ENCODE measurements at places on chromosomes 3 and 15.

- DNase-seq: peak; percentile 27
These were observed 28.4 kb downstream of the CRTC3 start for GRCh38 chr15:90558171-90558573.

DNA sequence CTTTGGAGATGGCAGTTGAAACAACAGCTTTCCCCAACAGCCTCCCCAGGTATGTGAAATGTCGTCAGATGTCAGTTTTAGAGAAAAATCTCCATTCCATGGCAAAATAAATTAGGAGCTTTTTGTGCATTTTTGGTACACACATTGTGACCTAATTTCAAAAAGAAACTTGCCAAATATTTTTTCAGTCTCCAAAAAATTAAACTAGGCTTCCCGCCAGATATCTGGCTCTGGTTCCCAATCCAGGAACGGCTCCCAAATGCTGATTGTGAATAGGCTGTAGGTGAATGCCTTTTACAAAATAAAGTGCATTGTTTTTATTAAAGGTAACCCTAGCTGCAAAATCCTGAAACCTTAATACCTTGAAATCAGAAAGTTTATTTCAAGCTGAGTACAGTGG lies 10.9 kb downstream of the KCNAB1 start:
- no peak for DNase-seq

DNA sequence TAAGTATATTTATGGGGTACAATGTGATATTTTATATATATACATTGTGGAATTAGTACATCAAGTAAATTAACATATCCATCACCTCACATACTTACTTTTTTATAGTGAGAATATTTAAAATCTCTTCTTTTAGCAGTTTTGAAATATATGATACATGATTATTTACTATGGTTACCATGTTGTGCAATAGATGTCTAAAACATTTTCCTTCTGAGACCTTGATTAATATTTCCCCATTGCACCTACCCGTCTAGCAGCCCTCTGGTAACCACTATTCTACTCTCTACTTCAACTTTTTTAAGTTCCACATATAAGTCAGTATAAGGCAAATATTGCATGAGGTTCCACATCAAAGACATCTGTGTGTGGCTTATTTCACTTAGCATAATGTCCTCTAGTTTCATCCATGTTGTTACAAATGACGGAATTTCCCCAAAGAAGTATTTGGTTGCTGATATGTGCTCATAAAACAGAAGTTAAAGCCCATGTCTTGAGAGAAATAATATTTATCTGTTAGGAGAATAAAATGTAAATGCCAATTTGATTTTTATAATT lies 29.6 kb upstream of the NFKBIZ start:
- no peak for DNase-seq

- no peak for DNase-seq
These were observed 120.9 kb downstream of the LIPC start for GRCh38 chr15:58552505-58553364.

DNA sequence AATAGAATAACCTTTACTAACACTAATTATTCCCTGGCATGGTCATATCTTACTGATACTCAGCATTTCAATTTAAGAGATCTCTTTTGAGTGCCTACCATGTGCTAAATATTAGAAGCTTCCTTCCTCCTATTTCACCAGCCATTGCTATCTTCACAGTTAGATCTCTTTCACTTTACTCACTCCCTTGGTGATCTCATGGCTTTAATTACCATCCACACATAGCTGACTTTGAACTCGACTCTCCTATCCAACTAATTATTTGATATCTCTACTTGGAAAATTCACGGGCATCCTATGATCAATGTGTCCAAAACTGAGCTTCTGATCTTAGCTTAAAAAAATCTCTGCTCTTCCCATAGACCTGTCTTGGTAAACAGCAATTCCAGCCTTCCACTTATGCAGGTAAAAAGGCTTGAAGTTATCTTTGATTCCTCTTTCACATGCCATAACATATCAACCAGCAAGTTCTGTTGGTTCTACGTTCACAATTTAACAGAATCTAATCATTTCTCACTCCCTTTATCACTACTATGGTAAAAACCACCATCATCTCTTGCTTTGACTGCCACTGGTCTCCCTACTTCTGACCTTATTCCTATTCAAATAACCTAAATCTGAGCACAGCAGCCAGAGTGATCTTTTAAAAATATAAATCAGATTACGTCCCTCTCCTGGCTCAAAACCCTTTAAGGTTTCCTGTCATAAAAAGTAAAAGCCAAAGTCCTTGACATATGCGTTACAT lies 41.8 kb downstream of the HLTF start:
- DNase-seq: no peak

- DNase-seq: no peak
These were observed 37.6 kb downstream of the EPHB3 start for GRCh38 chr3:184599143-184599542.

DNA sequence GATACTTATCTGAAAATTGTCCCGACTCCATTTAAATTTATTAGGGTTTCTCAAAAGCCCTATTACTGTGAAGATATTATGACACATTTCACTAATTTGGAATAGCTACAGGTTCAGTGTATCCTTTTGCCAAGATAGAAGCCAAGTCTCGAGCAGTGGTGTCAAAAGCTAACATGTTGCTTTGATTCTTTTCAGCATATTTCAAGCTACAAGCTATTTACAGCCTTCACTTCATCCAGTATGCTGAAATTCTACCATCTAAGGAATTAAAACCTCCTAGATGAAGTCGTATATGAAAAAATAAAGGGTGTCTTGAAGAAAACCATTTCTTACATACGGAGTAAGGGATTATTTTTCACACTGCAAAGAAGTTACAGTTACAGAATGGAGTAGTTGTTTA lies 31.2 kb upstream of the ADAMTS9 start:
- DNase-seq: no peak

DNA sequence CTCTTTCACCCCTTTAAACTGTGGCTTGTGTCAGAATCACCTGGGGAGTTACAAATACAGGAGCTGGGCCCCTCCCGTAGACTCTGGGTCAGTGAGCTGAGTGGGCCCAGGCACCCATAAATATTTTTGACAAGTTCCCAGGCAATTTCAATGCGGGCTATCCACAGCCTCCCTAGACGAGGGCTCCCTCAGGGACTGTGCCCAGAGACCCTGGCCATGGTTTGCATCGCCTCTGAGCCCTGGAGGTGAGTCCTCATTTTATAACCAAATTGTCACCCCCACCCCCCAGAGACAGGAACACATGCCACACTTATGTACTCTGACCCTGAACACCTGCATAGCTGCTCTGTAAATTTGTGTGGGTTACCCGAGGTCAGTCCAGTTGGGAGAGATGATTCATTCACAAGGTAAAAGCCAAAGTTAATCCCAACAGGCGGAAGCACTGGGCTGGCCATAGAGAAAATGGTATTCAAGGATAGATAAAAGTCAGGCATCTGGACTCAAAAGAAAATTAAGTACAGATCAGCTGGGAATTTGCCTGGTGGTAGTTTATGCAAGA lies 146.5 kb upstream of the SLC6A11 start:
- no peak for DNase-seq

GRCh38 chr15:78563092-78563491 lies 2.2 kb upstream of the CHRNA5 start:
- DNase-seq: no peak

DNA sequence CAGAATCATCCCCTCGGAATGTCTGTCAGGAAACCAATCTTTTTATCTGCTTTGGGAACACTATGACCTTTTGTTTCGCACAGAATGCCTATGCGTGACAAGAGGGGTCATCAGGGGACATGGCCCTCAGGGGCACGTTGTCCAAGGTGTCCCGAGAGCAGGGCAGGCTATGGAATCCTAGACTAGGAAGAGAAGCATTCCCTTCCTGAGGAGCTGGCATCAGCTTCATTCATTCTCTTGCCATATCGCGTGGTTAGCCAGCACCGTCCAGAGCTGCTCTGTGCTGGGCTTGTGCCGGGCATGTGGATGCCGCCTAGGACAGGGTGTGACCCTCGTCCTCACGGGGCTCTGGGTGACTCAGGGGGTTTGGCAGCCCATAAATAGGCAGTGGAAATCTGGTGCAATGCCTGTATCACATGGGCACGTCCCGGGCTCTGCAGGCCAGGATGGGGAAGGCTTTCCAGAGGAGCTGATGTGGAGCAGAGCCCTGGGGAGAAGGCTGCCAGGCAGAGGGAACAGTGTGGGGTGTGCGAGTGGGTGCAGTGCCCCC lies 117.8 kb downstream of the TMEM266 start:
- no peak for DNase-seq

DNA sequence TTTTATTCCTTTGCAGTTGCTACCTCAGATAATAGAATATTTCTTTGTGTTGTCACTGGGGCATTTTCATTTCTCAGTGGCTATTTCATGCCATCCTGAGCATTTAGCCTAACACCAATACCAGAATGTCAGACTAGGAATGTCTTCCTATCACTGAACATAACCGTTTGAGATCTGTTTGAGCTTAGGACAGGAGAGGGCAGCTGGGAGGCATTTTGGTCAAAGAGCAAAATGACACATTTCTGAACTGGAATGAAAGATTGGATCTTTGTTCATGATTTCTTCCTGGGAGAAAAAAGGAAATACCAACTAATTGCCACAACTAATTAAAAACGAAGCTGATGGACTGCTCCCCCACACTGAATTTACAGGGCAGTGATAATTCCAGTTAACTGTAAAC lies 921.3 kb upstream of the NR2F2 start:
- DNase-seq: no peak

- no peak for DNase-seq
These were observed 103.1 kb downstream of the DGKG start for GRCh38 chr3:186258968-186259367.

DNA sequence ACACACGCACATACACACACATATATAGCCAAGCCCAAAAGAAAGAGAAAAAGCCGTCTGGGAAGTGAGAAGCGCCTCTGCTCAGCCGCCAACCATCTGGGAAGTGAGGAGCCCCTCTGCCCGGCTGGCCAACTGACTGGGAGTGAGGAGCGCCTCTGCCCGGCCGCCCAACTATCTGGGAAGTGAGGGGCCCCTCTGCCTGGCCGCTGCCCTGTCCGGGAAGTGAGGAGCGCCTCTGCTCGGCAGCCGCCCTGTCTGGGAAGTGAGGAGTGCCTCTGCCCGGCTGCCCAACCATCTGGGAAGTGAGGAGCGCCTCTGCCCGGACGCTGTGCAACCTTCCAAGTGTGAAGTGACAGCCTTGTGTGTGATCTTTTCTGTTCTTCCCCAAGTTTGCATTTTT lies 49.2 kb downstream of the FHIT start:
- DNase-seq: no peak

DNA sequence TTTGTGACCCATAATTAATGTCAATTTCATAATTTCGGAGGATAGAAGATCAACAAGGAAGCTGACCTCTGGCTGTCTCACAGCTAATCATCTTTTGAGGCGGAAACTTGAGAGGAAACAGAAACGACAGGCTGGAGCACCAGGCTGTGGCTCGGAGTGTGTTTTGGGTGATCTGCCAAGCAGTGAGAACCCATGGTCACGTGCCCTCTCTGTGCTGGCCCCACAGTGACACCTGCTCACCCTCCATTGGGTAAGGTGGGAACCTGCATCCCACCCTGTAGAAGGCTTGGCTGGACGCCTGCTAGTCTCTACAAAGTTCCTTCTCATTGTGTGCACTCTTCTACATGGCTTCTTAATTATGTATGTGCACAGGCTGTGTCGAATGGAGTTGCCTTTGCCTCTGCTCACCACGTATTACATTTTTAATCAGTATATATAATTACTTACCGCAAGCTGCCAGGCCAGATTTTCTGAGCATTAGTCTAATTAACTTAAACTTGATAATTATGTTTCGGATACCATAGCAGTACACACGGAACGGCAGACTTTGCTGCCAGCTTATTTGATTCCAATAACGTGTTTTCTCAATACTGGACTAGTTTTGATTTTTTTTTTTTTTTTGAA lies 719.4 kb upstream of the CFAP20DC start:
- peak; percentile 43 for DNase-seq

- DNase-seq: no peak
These were observed 16.8 kb downstream of the CLDN1 start for GRCh38 chr3:190305406-190305805.

DNA sequence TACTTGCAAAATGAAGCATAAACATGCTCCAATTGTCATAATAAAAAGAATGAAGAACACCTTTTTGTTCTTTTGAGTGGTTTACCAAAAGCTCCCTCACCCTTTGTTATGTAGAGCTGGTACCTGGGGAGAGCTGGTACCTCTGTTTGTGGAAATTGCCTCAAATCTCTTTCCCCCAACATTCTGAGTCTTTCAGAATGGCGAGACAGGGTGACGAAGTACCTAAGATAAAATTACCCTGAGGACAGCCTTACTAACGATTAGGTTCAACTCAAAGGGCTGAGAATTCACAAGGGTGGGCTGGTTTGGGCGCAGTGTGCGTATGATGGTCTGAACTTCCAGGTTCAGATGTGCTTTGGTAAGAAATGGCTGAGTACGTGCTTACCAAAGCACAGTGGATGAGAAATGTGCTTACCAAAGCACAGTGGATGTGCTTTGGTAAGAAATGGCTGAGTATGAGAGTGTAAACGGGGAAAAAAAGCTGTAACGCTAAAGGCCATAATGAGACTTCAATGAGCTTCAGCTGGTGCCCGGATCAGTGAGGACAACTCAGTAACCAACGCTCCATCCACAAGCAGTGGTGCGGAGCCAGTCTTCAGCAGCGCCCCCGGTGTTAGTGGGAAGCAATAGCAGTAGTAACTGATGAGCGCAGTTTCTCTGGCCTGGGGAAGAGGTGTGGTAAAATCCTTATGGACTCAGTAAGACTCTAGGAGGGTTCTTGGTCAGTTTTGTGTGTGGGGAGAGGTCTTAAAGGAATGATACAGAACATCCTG lies 72.3 kb upstream of the LRIG1 start:
- no peak for DNase-seq

GRCh38 chr3:100360757-100361496 lies 26.4 kb downstream of the NIT2 start:
- no peak for DNase-seq

- DNase-seq: peak; percentile 53
These were observed 104.9 kb downstream of the AQP9 start for GRCh38 chr15:58243070-58243469.

DNA sequence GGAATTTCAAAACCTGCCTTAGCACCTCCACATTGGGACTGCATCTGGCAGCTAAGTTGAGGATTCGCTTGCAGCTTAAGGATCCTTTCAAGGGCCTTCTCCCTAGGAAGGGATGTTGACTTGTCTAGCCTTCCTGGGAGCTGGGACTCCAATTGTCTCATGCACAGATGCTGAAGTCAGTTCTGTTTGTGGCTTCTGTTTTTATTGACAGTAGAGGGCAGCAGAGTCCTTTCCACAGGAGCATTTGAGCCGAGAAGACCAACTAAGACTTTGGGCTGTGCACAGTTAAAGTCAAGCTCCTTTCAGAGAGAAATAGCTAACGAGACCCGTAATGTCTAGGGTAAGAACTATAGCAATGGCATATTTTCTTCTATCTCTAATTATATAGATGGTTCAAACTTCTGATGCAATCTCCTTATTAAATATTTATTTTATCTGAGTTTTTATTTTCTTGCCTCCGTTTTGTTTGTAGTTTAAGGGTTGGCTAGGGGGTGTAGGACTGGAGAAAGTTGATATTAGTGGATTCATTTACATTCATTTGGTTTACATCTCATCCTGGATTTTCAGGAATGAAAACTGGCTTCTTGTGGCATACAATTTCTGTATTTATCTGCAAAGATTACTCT lies 59.7 kb upstream of the KBTBD8 start:
- peak; percentile 40 for DNase-seq
